ENCODE measurements at places on chromosomes 2 and 18.

DNA sequence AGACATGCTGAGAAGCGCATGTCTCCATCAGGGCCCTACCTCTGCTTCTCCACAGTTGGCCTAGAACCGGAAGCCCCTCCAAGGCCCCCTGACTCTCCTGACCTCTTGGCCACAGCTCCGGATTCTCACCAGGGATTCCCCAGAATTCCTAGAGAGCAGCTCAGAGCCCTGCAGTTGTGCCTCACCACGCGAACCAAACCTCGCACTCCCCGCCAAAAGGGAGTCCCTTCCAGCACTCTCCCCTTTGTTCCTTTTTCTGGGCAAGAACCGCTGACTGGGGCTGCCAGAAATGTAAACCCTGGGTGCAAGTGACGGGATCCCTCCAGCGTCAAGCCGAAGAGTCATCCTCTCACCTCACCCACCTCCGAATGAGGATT is 36.7 kb downstream of the AFF3 start:
- DNase-seq = peak; percentile 37

- no peak for DNase-seq
These were observed 11.5 kb upstream of the SLC4A3 start for GRCh38 chr2:219615894-219616293.

- DNase-seq = peak; percentile 61
These were observed 1.1 kb upstream of the MAT2A start for GRCh38 chr2:85537600-85538506.

GRCh38 chr2:209495855-209496585 is 72.2 kb downstream of the MAP2 start:
- DNase-seq = peak; percentile 97

- no peak for DNase-seq
These were observed 116.7 kb downstream of the LPIN1 start for GRCh38 chr2:11863103-11863502.

GRCh38 chr2:172323256-172323655 is 104.1 kb upstream of the ITGA6 start:
- DNase-seq = no peak

- no peak for DNase-seq
These were observed 422.0 kb downstream of the CBLN2 start for GRCh38 chr18:72122103-72122502.

DNA sequence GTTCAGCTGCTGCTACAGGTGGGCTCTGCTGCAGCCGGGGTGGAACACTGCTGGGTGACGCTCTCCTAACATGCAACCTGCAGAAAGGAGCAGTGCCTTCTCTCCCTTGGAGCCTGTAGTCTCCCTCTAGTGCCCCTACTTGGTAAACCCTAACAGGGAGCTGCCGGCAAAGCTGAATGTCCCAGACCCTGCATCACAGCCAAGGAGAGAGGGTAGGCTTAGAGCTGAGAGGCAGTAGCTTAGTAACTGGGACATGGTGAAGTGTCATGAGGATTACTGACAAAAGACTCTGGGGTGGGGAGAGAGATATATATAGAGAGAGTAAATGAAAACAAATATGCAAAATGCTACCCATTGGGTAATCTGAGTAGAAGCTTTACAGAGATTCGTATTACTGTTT is 9.9 kb downstream of the NCAPH start:
- DNase-seq = no peak

- peak; percentile 66 for DNase-seq
These were observed 66.1 kb downstream of the LRRFIP1 start for GRCh38 chr2:237693291-237693994.

- peak; percentile 22 for DNase-seq
These were observed 21.0 kb upstream of the CYRIA start for GRCh38 chr2:16686641-16687040.

- DNase-seq = no peak
These were observed 14.3 kb downstream of the ARHGEF4 start for GRCh38 chr2:130850788-130851623.

- no peak for DNase-seq
These were observed 318.8 kb downstream of the CCDC85A start for GRCh38 chr2:56502616-56503015.

DNA sequence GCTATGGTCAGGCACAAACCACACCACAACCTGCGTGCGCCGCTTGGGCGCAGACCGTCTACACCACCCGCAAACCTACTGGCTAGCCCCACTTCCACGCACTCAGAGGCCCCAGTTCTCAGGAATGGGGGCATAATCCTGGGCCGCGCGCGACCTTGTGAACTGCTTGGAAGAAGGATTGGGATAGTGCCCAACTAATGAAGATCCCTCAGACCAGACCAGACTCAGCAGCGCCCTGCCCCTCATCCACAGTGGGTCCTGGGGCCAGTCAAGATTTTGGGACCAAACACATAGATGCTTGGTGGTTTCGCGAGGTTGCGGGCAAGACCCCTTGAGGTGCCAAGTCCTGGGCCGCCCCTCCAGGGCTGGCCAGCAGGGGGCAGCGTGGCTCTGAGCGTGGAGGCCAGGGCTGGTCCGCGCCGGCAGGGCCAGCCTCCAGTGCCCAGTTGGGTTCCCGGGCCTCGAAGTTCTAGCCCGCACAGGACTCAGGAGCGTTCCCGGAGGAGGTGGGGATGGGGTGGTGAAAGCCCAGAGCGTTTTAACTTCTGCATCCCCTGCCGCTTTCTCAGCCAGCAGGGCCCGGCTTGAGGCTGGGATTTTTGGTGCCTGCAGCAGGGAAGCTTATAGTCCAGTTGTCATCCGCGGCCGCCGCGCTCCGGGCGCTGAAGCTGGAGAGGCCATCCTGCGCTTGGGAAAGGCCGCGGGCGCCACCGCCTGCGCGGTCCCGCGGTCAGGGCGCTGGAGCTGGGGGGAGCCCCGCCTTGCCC is 8.3 kb downstream of the OSR1 start:
- peak; percentile 83 for DNase-seq

GRCh38 chr2:10343658-10344057 is 41.0 kb downstream of the HPCAL1 start:
- DNase-seq = no peak

DNA sequence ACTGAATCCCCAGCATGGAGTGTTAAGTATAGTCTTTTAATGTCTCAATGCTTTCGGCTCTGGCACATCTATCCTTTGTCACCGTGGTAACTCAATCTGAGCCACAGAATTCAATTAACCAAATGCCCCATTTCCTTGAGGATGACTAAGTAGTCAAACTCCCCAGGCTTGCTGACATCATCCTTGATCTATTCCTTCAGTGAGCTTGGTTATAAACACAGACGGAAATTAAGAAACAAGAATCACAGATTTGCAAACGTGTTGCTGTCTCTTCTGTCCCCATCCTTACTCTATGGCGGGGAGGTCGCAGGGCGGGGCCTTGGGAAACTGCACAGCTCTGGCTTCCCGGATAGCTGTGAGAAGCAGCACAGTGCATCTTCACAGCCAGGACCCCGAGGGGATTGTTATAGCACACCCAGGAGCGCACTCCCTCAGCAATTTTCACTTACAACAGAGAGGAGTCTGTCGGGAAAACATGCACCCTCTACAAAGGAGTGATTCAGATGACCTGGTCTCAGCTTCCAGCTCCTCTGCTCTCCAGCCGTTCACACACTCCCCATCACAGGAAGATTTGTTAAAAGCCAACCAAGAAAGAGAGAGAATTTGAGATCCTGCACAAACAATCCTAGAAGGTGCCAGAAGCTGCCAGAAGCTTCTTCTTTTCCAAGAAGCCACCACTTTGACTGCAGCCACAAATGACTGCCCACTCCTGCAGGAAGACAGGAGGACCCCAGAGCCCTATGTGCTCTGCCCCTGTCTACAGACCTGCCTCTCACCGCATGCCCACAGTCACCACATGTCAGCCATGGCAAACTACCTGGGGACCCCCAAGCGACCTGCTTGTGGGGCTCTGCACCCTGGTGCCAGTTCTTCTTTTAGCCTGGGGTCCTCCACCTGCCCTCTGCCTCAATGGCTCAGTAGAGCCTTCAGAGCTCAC is 44.9 kb upstream of the YWHAQ start:
- peak; percentile 94 for DNase-seq

GRCh38 chr18:63312019-63312409 is 7.6 kb downstream of the BCL2 start:
- no peak for DNase-seq

- DNase-seq = peak; percentile 80
These were observed at the start of gene MC5R for GRCh38 chr18:13823707-13824395. MC5R (plus strand) TSS chr18:13824149; CDS start chr18:13825766, 1,617 bp downstream.

- DNase-seq = no peak
These were observed 225.3 kb downstream of the MC4R start for GRCh38 chr18:60147323-60147722.

- DNase-seq = no peak
These were observed 13.3 kb upstream of the C18orf32 start for GRCh38 chr18:49500201-49500921.

DNA sequence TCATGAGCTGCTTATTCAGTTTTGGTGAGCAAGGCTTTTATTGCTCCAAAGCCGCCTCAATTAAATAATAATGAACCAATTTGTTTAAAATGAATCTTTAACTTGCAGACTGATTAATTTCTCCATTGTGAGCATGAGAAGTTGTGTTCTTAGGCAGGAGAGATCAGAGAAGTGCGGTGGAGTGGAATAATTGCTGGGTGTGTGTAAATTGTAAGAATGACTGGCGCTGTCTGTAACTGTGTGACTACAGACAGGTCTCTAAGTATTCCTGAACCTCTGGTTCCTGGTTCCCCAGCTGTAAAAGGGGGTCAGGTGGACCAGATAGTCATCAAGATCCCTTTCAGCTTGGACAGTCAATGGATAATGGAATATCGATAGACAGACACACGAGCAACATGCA is 98.0 kb upstream of the EFEMP1 start:
- no peak for DNase-seq

GRCh38 chr18:80147037-80147417 is 38.0 kb downstream of the ADNP2 start:
- peak; percentile 43 for DNase-seq

DNA sequence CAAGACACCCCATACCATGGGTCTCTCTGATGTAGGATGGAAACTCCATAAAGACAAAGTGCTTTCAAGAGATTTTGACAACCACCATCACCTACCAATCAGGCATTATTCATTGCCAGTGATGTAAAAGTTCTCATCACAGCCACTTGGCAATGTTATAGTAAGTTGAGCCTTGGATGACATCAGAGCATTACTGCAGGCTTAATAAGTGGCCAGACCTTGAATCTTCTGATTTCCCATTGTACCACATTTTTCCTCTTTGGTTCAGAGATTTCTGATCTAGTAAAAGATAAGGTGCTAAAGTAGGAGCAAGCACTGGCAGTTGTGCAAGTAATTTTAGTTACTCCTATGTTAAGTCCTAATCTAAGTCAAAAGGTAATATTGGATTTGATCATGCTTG is 36.5 kb downstream of the OSR1 start:
- DNase-seq = no peak

DNA sequence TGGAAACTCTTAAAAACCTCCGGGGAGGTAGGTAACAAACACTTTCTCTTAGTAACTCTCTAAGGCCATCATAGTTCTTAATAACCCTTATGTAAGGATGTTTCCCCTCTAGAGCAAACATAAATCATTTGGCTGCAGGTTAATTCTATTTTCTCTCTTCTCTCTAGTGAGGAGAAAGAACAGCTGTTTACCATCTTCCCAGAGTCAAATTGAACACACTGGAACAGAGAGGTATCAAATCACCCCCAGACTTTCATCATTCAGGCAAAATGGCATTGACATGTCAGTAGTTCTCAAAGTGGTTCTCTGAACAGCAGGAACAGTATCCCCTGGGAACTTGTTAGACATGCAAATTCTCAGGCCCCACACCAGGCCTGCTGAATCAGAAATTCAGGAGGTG is 240.7 kb downstream of the MEIS1 start:
- DNase-seq = no peak

DNA sequence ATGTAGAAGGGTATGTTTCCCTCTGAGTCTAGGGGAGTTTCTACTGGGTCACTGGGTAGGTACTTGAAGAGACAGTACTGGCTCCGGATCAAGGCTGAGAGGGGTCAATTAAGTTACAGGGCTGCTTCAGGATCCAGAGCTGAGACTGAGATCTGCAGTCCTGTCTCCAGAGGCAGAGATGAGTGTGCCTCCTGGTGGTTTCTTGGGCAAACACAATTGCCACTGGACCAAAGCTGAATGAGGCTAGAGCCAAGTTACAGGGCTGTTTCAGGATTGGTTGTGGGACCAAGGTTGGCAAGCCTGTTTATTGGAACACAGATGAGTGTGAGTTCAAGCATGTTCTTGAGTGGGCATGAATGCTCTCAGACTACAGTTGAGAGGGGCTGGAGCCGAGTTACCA is 157.9 kb downstream of the ADCYAP1 start:
- DNase-seq = no peak

- no peak for DNase-seq
These were observed 1081.3 kb upstream of the TMEFF2 start for GRCh38 chr2:193276069-193276468.

GRCh38 chr2:16012626-16013358 is 72.4 kb downstream of the MYCN start:
- no peak for DNase-seq

GRCh38 chr18:80200171-80200931 is 47.0 kb downstream of the PARD6G start:
- no peak for DNase-seq

DNA sequence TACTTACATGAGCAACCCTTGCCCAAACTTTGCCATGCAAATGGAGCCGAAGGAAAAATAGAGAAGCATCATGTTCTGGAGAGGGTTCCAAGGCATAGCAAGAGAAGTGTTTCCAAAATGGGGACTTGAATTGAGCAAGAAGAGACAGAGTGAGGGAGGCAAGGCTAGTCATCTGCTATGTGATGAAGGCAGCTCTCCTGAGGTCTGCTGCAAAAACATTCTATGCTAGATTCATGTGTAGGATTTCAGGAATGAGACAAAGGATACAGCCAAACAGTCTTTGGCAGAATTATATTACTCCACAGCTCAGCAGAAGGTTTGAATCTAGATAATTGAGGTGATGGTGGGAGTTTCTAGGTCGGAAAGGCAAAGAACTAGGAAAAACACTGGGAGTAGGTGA is 24.1 kb upstream of the MRPL19 start:
- DNase-seq = no peak

GRCh38 chr2:102266204-102266603 is 45.2 kb upstream of the IL1RL1 start:
- DNase-seq = no peak

DNA sequence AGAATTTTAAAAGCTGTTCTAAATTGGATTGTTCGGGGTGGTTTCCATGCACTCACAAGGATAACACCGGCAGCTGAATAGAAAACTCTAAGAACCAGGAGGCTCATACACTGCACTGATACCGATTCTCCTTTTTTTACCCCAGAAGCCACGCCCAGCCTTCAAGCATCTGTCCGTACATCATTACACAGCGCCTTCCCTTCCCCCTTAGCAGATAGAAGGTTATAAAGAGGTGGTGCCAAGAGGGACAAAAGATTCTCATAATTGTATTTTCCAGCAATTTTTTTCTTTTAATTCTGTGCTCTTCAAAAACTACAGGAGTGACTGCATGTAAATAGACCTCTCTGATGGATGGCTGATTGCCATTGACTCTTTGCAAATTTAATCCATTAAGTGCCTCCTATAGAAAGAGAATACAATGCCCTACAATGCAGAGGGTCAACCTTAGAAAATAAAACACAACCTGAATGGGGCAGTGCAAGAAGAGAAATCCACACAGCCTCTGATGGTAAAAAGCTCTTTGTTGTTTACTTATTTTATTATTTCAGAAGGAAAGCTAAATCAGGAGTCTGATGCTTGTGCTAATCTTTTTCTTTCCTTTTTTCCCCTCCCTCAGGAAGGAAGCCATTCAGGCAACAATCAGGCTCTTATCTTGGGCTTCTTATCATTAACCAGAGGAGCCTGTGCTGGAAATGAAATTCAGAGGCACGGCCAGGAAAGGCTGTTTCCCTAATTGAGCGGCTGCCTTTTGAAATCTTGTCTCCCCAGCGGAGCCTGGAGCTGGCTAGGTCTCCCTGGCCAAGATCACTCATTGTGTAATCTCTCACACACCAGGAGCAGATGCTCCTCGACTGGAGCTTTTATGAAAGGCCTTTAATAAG is 198.9 kb upstream of the NABP1 start:
- DNase-seq = peak; percentile 81
